Stimulated activated CD8-positive, alpha-beta memory T cell treated with anti-CD3 and anti-CD28 coated beads, Interleukin-7, amount 100 ng/mL, for 48 hours (primary cell): ENCODE measurements at places on chromosomes 5 and 9.

GRCh38 chr5:136065588-136065987 is 36.8 kb downstream of the TGFBI start:
- DNase-seq, result no peak

DNA sequence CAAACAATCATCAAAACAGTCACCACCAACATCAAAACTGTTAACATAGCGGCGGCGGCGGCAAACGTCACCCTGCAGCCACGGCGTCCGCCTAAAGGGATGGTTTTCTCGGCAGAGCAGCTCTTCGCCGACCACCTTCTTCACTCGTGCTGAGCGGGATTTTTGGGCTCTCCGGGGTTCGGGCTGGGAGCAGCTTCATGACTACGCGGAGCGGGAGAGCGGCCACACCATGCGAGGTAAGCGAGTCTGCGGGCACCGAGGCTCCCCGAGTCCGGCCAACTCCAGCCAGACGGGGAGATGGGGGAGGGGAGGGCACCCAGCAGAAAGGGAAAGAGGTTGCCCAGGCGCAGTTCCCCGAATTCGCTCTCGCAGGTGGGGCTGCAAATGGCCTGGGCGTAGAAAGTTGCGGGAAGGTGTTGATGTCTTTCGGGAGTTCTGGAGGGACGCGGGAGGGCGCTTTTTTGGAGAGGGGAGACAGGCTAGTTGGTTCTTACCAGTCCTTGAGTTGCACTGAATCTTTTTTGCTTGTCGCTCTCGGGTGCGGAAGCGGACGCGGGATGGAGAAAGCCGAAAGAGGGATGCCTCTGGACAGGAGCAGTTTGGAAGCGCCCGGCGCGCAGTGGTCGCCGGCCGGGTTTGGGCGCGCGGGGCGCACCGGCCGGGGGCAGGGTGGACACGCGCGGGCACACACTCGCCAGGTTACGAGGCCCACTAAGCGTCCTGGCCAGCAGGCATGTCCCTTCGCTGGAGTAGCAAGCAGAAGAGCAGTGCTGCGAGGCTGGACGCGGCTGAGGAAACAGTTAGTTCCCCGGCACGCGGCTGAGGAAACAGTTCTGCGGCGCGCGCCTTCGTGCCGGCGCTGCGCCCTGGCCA is 849 bp downstream of the RORB start:
- no peak for DNase-seq

DNA sequence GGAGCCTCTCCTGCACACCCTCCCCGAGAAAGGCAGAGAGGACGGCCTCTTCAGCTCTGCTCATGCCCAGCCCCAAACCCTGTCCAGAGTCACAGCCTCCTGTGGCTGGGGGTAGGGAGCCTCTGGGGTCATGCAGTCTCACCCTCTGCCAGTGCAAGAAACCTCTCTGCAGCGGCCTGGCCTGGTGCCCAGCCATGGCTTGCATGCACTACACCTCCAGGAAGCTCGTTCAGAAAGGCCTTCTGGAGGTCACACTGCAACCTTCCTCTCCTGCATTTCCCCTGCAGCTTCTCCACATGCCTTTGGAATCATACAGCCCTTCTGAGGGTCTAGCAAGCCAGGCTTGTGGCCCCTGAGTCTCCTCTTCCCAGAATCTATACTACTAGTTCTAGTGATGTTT is 17.9 kb downstream of the CSF1R start:
- DNase-seq, result no peak

DNA sequence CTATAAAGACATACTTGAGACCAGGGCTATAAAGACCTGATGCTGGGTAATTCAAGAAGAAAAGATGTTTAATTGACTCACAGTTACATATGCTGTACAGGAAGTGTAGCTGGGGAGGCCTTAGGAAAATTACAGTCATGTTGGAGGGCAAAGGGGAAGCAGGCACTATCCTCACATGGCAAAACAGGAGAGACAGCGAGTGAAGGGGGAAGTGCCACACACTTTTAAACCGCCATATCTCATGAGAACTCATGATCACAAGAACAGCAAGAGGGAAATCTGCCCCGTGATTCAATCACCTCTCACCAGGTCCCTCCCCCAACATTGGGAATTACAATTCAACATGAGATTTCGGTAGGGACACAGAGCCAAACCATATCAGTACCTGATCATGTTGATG is 89.9 kb upstream of the ADAMTSL1 start:
- DNase-seq, result no peak

DNA sequence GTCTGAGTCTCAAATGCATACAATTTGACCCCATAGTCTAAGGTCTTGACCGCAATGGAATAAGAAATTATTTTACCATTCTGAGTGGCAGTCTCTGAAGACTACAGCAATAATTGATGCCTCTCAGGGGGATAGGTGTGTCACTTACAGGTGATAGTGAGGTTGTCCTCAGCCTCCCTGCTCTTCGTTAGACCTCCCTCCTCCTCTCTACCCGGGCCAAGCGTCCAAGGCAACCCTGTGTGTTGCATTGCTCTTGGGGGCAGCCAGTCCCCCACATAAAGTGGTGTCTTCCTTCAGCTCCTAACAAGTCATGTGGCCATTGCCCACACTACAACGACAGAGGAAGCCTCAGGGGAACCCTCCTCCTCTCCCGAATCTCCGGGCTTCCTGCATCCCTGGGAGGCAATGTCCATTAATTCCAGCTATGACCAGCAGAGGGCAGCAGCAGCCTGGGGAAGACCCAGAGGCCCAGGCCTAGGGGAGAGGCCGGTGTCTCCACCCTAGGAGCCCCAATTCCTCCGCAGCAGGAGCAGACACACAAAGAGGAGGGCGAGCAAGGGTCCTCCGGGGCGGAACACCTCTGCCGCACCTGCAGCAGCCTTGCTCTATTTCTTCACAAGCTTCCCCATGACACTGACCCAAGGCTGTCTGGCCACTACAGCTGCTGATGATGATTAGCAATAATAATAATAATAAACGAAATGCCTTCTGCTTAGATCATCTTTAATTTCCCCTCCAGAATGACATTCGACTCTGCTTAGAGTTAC is 134.8 kb downstream of the KCNIP1 start:
- peak; percentile 33 for DNase-seq

DNA sequence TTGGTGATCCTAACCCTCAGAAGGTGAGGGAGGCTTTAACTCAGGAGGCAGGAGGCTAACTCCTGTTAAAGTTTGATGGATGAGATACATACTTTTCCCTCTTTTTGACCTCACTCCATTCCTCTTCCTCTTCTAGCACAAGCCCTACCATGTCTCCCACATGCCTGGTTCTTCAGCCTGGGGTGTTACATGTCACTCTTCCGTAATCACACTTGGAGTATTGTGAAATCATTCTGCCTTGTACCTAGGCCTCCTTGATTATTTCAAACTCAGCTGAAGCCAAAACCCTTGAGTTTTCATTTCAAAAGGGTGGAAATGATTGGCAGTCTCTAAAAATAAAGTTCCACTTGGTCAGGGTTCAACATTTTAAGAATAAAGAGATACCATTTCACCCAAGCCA is 1.8 kb downstream of the PLAC8L1 start:
- DNase-seq, result no peak

DNA sequence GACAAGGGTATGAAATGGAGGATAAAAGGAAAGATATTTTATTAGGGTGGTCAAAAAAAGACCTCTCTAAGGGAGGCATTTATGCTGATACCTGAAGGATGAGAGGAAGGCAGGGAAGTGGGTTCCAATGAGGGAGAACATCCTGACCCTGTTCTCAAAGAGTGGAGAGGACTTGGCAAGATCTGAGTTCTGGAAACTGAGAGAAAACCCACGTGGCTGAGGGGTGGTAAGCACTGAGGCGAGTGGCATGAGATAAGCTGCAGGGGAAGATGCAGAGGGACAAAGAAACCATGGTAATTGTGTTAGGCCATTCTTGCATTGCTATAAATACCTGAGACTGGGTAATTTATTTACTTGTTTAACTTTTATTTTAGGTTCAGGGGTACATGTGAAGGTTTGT is 16.8 kb downstream of the SH3RF2 start:
- DNase-seq, result no peak

DNA sequence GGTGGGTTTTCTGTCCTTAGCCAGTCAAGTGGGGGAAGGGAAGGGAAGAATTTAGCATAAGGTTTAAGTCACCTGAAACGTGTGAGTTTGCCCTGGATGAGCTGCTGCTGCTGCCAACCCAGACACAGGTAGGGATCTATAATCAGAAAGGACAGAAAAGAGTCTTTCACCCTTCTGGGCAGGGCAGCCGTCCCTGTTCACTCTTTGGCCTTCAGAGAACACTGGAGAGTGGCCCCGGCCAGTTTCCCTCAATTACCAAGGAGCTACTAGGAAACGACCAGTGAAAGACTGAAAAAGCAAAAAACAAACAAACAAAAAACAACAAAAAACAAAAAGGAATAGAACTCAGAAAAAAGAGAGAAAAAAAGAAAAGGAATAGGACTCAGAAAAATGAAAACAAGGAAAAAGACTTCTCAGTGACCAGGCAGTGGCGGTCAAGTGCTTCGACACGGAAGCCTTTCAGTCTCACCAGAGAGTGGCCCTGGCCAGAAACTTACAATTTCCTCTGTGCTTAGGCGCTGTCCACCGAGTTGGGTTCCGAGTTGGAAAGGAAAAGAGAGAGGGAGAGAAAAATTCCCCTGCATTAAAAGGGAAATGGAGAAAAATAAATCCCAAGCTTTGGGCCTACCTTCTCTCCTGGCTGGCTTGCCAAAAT is 2.5 kb upstream of the GM2A start:
- no peak for DNase-seq

- DNase-seq, result no peak
Measured at GRCh38 chr9:13431692-13432091, 152.2 kb upstream of the MPDZ start.

DNA sequence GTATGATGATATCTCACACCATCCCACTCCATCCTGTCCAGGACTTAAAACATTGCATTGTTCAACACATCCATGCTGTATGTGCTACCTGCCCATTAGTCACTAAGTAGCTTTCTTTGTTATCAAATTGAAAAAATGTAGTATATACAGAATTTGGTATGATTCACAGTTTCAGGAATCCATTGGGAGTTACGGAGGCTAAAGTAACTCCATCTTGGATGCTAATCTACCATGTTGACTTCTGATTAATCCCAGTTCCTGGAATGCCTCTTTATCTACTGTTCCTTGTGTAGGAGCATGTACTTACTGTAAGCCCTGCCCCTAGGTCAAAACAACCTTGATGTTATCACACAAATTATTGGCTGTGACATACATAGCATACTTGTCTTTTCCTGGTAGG is 38.9 kb upstream of the FOXB2 start:
- DNase-seq, result no peak

- no peak for DNase-seq
Measured at GRCh38 chr9:110257097-110257841, 962 bp upstream of the TXN start.

- DNase-seq, result no peak
Measured at GRCh38 chr5:180609817-180610550, 18.7 kb upstream of the SCGB3A1 start.

GRCh38 chr5:165104611-165105010 is 1599.2 kb downstream of the MAT2B start:
- DNase-seq, result no peak

GRCh38 chr5:76794871-76795270 is 24.0 kb upstream of the F2RL1 start:
- no peak for DNase-seq

- DNase-seq, result no peak
Measured at GRCh38 chr5:58699762-58700118, 116.9 kb downstream of the RAB3C start.

GRCh38 chr5:146745931-146746577 is 132.5 kb downstream of the PPP2R2B start:
- no peak for DNase-seq
